ENCODE measurements at places on chromosomes 1 and 21.
A peak's percentile ranks its signal among the peaks of the same experiment; 100 is the strongest.

DNA sequence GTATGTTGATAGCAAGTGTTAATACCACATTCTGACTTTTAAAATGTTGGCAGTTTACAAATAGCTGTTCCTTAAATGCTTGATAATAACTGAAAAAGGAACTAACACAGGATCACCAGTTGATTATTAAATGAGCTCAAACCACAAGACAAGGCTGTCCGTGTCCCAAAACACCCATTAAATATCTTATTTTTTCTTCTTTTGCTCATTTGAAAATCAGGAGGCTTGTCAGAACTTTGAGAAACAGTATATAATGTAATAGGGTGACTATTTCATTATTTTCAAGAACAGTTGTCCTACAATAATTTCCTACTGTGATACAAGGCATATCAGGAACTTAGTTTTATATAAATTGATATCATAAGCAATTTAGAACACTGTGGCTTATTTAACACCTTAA, 2.7 kb downstream of the CDKN2C start:
- peaks cover 20% of the 10 kb centered on the region for H3K4me1 ChIP-seq
- no peak for DNase-seq
- H3K27me3 ChIP-seq = peaks cover 57% of the 10 kb centered on the region
- H3K36me3 ChIP-seq = no peaks in the 10 kb centered on the region
- no peak overlapping the region for H3K4me3 ChIP-seq

DNA sequence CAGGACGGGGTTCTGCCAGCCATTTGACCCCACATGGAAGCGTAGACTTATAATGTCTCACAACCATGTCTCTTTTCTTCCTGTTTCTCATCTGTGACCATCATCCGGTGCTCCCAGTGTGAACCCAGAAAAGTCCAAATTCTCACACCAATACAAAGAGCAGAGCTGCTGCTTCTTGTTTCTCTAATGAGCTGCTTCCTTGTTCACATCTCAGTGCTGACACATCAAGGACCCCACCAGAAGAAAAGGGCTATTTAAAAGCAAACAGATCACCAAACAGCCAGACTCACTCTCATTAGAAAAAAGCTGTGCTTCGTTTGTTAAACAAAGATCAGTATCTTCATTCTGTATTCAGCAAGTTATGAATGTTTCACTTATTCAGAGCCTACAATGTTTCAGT, 835 bp upstream of the LCE1D start:
- no peaks in the 10 kb centered on the region for H3K4me1 ChIP-seq
- no peaks in the 10 kb centered on the region for H3K27me3 ChIP-seq
- no peak for DNase-seq
- no peaks in the 10 kb centered on the region for H3K36me3 ChIP-seq
- H3K27ac ChIP-seq = no peak overlapping the region
- no peak overlapping the region for H3K4me3 ChIP-seq

DNA sequence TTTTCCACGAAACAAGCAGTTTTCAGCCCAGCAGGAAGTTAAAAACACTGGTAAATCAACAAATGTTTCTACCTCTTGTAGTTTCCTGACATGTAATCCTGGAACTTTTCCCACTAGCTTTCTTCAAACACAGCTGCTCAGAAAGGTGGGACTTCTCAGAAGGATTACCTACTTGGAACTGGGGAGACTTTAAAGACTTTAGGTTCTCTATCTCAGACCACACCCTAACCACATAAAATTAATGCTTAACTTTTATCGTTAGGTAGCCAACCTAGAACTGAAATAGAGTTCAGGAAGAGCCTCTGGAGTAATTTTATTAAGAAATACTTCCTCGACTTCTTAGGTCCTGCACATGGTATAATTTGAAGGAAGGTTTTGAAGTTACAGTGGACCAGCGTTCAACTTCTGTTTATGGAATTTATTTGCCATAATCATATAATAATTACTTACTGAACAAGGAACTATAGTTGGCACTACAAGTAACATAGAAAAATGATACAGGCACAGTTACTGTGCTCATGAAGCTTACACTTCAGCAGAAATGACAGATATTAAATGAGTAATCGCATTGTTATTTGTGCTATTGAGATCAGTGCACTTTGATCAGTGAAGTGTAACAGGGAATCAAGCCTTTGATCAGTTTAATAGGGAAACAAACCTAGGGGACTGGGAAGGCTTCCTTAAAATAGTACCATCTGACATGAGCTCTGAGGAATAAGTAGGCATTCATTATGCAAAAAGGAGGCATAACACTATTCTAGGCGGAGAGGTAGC, at the start of gene BCL2L15:
TSS of gene BCL2L15 (minus strand) at position 180 of the 774 bp plus-strand sequence. CDS start 206 bp downstream, outside the sequence.
- no peak within 1 kb of the TSS for H3K27ac ChIP-seq
- no peak within 1 kb of the TSS for H3K4me3 ChIP-seq
- no peaks in the 10 kb centered on the region for H3K4me1 ChIP-seq
- H3K27me3 ChIP-seq = no peaks in the 10 kb centered on the region
- no peak for DNase-seq

DNA sequence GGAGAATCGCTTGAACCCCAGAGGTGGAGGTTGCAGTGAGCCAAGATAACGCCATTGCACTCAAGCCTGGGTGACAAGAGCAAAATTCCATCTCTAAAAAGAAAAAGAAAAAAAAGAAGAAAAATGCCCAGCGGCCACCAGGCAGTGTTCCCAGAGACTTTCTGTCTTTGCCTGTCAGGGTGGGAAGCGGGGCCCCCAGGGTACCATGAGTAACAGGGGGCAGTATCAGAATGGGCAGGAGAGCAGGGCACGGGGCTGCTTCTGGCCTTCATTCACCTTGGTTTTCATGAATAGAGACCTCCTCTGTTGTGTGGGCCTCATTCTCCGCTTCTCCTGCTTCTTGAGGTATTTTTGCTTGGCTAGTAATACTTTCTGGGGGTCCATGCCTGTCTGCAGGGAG, 20.4 kb downstream of the SLC26A9 start:
- no peaks in the 10 kb centered on the region for H3K36me3 ChIP-seq
- no peak for DNase-seq
- H3K27ac ChIP-seq = no peak overlapping the region
- H3K4me1 ChIP-seq = no peaks in the 10 kb centered on the region
- no peak overlapping the region for H3K4me3 ChIP-seq
- peaks cover 10% of the 10 kb centered on the region for H3K27me3 ChIP-seq

DNA sequence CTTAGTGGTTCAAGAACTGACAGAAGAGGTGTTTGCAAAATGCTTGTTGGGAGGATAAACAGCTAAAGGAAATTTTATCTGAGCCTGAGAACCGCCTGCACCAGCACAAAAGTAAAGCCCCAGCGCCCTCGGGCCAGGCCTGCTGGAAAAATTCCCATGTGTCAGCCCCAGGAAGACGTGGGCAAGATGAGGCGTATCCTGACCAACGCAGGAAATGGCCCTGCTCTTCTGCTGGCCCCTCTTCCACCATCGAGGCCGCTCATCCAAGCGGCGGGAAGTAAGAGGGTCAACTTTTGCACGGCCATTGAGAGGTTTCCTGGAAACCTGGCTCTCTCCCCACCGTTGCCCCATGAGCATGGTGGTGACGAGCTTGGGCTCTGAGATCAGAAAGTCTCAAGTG, 39.6 kb downstream of the LRRC3 start:
- H3K4me1 ChIP-seq = peaks cover 16% of the 10 kb centered on the region
- no peak for DNase-seq
- H3K36me3 ChIP-seq = no peaks in the 10 kb centered on the region
- H3K27me3 ChIP-seq = peaks cover 22% of the 10 kb centered on the region

GRCh38 chr1:228174482-228175315, 9.1 kb downstream of the IBA57 start:
- DNase-seq = no peak
- H3K27me3 ChIP-seq = no peaks in the 10 kb centered on the region
- no peaks in the 10 kb centered on the region for H3K4me1 ChIP-seq
- no peak overlapping the region for H3K27ac ChIP-seq

DNA sequence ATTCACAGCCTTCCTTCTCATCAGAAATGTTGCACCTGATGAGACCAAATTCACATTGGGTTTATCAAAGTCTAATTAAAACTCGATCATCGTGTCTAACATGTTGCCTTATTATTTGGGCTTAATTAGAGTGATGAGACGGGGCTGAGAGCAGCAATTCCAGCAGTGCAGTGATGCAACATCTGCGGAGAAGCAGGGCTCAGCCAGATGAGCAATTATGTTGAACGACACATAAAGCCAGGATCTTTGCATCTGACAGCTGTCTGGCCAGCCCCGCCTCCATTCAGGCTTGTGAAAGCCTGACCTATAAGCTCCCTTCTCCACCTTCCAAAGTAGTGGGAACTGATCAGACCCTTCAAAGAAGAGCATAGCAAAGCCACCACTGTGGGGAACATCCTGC, 109.8 kb downstream of the C1orf94 start:
- H3K36me3 ChIP-seq = no peaks in the 10 kb centered on the region
- no peak for DNase-seq
- H3K4me3 ChIP-seq = no peak overlapping the region
- H3K4me1 ChIP-seq = no peaks in the 10 kb centered on the region
- H3K27ac ChIP-seq = no peak overlapping the region
- H3K27me3 ChIP-seq = no peaks in the 10 kb centered on the region

GRCh38 chr1:204640578-204640977, 45.0 kb downstream of the LRRN2 start:
- no peak overlapping the region for H3K4me3 ChIP-seq
- H3K4me1 ChIP-seq = peaks cover 9% of the 10 kb centered on the region
- no peaks in the 10 kb centered on the region for H3K36me3 ChIP-seq
- H3K27me3 ChIP-seq = no peaks in the 10 kb centered on the region
- no peak for DNase-seq

DNA sequence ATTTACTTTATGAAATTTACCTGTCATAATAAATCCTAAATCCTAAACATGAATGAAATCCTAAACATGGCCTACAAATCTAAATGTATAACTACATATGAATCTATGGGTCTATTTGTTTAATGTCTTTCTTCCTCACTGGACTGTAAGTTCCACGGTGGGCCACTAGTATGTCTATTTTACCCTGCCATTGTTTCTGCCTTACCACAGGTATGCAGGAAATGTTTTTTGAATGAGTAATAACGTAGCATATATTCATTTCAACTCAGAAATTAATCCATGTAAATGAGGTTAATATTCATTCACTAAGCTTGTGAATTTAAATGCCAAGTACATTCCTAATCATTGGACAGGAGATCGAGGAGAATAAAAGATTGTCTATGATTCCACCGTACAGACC, 35.3 kb downstream of the B3GALNT2 start:
- no peaks in the 10 kb centered on the region for H3K4me1 ChIP-seq
- H3K27ac ChIP-seq = no peak overlapping the region
- peaks cover 79% of the 10 kb centered on the region for H3K36me3 ChIP-seq
- DNase-seq = no peak
- H3K27me3 ChIP-seq = no peaks in the 10 kb centered on the region
- no peak overlapping the region for H3K4me3 ChIP-seq

DNA sequence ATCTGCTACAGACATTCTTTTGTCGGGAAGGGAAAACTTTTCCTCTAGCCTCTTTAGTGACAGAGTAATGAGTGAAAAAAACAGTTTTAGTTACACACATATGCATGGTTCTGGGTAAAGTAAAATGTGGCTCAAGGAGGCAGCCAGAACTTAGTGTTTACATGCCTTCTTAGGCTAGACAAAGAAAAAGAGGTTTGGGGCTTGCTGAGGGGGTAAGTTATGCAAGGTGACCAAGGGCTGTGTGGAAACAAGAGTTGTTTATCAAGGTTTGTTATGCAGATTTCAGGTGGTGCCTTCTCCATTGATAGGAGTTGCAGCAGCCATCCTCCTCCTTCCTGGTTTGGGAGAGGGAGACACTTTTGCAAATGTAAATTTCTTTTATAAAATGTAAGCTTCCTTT, 66.5 kb upstream of the RAB3GAP2 start:
- H3K36me3 ChIP-seq = no peaks in the 10 kb centered on the region
- H3K4me3 ChIP-seq = no peak overlapping the region
- DNase-seq = no peak
- no peak overlapping the region for H3K27ac ChIP-seq
- H3K27me3 ChIP-seq = no peaks in the 10 kb centered on the region

DNA sequence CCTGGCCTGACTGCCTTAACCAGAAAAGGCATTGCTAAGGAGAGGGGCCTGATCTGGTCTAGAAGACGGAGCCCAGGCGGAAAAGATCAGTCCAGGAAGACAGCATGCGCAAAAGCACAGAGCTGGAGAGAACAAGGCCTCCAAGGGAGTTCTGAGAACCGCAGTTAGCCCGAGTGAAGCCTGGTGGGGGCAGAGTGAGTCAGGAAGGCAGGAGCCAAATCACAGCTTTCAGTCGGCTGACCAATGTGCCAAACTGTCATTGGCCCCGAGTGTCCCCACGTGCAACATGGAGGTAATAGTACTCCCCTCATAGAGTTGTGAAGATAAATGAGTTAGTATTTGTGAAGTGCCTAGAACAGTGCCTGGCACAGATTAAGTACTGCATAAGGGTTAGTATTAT, 1.2 kb upstream of the TSPAN2 start:
- no peaks in the 10 kb centered on the region for H3K36me3 ChIP-seq
- H3K27me3 ChIP-seq = peaks cover 44% of the 10 kb centered on the region
- H3K4me3 ChIP-seq = no peak overlapping the region
- peaks cover 10% of the 10 kb centered on the region for H3K4me1 ChIP-seq
- no peak overlapping the region for H3K27ac ChIP-seq

DNA sequence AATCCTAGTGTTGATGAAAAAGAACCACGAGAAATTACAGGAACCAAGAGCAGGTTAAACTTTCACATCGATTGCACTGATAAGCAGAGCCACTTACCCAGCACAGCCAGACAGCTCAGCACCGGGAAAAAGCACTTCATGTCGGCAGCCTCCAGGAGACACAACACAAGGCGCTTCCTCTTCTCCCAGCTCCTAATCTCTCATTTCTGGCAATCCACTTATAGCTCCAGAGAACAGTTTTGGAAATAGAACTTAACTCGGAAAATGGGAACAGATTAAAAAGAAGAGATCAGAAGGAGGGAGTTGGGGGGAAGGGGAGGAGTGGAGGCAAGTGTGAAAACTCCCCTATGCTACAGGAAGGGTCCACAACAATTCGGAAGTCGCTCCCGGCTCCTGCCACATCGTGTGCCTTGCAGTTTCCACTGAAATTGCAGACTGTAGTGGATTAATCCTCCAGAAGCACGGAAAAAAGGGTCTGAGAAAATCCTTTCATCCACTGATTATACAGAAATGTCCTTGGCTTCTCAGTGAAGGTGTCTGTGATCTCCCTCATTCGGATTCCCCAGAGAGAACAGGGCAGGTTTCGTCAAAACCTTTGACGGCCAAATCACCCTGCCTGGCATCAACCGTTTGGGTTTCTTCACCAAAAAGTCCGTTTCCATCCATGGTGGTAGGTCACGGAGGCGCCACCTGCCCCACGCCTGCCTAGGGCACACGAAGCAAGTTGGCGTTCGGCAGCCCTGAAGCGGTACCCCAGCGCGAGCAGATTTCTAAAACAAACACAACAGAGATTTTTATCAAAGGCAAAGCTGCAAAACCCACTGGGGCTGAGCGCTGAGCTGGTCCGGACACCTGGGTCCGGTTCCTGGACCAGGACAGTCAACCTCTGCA, 1.1 kb downstream of the IGSF3 start:
- peaks cover 5% of the 10 kb centered on the region for H3K27me3 ChIP-seq
- H3K4me1 ChIP-seq = peaks cover 17% of the 10 kb centered on the region
- H3K36me3 ChIP-seq = no peaks in the 10 kb centered on the region
- no peak overlapping the region for H3K27ac ChIP-seq
- DNase-seq = no peak
- H3K4me3 ChIP-seq = peak overlapping the region; percentile 55
